Fibroblast of skin of scalp (primary cell): ENCODE measurements at places on chromosomes 2 and 18.

GRCh38 chr2:4110273-4110672 is 406.9 kb downstream of the DCDC2C start:
- DNase-seq, result no peak

DNA sequence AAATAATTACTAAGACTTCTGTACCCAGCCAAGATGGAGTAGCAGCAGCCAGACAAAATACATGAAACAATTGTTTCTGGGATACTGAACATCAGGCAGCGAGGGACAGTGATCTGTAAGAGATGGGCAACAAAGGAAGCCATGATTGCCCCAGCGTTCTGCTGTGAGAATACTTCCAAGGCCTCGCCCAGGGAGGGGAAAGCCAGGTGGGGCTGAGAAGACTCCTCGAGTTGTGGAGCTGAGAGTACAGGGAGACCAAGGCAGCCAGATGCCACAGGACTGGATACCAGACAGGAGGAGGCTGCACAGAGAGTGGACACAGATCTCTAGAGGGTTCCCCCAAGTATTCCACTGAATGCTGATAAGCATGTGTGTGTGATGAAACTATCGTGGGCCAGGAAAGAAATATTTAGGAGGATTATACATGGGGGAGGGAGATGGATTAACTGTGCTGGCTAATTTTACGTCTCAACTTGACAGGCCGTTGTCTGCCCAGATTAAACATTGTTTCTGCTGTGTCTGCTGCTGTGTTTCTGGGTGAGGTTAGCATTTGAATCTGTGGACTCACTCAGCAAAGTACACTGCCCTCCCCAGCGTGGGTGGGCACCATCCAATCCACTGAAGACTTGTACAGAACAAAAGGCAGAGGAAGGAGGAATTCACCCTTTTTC is 10.2 kb upstream of the LIMS2 start:
- no peak for DNase-seq

- peak; percentile 6 for DNase-seq
These were observed 113.4 kb downstream of the ZBTB7C start for GRCh38 chr18:48295586-48296311.

GRCh38 chr2:238965371-238966071 is 117.6 kb downstream of the TWIST2 start:
- DNase-seq, result no peak

- DNase-seq, result no peak
These were observed 261.8 kb downstream of the SPAG16 start for GRCh38 chr2:213545964-213546475.

DNA sequence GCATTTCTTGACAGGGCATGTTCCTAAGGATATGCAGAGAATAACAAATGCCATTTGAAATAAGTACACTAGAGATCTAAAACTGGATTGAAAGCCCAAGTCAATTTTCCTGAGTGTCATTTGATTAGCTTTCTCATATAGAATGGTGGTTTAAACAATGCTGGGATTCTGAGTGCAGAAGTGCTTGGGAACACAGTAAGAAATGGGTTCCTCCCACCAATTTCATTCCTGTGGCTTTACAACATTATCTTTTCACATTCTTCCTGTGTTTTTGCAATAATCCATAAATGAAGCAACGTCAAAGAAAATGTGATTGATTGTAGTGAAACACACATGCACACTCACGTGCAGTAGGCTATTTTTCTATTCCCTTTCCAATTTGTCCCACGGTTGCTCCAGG is 1858.4 kb upstream of the PIK3C3 start:
- no peak for DNase-seq

GRCh38 chr2:96664366-96664925 is 21.9 kb downstream of the FER1L5 start:
- DNase-seq, result no peak

DNA sequence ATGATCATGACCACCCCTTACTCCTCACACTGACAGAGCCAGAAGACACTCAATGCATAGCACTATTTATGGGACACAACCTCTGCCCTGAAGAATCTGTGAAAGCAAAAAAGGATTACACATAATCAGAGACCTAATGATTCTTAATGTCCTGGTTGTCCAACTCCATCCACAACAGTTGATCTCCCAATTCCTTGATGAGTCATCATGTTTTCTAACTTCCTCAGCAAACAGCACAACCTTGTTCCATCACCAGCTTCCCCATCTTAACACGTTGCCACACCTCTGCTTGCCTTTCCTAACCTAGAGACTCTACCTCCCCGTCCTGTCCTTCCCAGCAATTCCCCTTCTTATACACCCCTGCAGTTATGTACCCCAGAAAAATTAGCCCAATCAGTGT is 13.2 kb upstream of the MARCHF4 start:
- no peak for DNase-seq

- no peak for DNase-seq
These were observed 2.8 kb upstream of the KCTD1 start for GRCh38 chr18:26550998-26551694.

DNA sequence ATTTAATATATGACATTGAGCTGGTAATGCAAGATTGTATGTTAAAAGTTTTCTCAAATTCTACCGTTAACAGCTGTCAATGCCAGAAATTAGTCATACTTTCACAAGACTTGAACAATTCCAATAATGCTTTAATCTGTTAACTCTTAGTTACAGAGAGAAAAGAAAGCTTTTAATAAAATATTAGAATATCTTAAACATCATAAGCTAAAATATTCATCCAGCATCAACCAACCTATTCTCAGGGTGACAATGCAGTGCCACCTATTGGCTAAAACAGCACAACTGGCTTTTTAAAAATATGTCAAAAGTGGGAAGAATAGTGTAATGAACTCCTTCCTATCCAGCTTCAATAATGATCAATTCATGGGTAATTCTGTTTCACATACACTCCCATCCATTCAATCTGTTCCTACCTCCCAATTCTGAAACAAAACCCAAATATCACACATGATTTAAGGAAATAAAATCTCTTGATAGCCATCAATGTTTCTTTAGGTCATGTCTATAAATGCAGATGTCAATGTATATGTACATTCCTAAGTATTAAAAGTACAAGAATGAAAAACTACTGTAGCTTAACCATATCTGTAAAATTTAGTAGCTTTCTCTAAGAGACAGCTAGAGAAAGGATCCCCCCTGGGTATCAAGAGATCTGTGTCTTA is 79.8 kb upstream of the CCDC141 start:
- peak; percentile 13 for DNase-seq

GRCh38 chr2:197947219-197947757 is 142.9 kb downstream of the PLCL1 start:
- DNase-seq, result no peak

- DNase-seq, result no peak
These were observed 62.2 kb downstream of the EPB41L3 start for GRCh38 chr18:5481621-5482020.

- no peak for DNase-seq
These were observed 98.4 kb downstream of the SCG2 start for GRCh38 chr2:223503746-223504145.

DNA sequence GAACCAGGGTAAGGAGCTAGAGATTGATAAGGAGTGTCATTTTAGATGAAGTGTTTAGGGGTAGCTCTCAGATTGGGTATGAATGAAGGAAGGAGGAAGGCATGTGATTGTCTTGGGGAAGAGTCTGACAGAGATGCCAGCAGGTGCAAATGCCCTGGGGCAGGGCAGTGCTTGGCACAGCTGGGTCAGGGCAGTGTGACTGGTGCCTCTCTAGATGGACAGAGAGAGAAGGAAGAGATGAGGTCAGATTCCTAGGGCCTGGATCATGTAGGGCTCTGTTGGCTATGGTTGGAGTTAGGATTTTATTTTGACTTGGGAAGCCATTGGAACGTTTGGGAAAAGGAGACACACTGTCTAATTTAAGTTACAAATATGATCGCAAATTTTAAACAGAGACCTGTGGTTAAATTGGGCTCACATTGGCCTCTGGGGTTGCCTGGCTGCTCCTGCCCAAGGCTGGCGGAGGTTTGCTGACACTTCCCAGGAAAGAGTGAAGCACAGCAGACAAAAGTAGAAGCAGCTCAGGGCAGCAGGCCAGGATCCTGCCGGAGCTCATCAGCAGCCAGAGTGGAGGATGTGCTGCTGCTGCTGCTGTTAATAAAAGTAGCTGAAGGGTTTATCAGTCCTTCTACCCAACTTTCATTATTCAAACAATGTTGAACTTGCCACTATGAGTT is 32.7 kb upstream of the FHL2 start:
- no peak for DNase-seq

GRCh38 chr18:13813271-13813849 is 10.6 kb upstream of the MC5R start:
- DNase-seq, result peak; percentile 54

DNA sequence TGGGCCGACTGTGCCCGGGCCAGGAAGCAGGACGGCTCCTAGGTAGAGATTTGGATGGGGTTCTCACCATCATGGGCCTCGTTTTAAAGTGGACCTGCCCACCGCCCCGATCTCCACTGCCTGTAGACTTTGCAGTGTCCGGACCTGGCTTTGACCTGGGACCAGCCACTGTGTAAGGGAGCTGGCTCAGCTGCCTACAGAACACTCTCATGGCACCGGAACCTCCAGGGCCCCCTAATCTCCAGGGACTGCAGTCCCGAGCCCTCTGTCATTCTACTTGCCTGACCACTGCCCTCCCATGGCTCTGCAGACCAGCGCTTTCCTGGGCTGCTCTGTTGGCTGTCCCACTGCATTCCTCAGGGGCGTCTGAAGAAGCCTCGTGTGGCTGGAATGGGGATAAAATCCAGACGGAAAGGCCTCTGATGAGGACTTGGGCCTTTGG is 120.8 kb downstream of the GLI2 start:
- peak; percentile 80 for DNase-seq

DNA sequence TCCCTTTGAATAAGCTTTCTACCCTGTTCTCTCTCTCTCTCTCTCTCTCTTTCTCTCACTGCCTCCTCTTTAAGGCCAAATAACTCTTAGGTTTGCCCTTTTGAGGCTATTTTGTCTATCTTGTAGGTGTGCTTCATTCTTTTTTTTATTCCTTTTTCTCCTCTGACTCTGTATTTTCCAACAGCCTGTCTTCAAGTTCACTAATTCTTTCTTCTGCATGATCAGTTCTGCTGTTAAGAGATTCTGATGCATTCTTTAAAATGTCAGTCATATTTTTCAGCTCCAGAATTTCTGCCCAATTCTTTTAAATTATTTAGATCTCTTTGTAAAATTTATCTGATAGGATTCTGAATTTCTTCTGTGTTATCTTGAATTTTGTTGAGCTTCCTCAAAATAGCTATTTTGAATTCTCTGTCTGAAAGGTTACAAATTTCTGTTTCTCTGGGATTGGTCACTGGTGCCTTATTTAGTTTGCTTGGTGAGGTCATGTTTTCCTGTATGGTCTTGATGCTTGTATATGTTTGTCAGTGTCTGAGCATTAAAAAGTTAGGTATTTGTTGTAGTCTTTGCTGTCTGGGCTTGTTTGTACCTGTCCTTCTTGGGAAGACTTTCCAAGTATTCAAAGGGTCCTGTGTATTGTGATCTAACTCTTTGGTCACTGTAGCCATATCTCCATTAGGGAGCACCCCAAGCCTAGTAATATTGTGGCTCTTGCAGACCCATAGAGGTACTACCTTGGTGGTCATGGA is 35.4 kb upstream of the DYNC1I2 start:
- DNase-seq, result no peak

DNA sequence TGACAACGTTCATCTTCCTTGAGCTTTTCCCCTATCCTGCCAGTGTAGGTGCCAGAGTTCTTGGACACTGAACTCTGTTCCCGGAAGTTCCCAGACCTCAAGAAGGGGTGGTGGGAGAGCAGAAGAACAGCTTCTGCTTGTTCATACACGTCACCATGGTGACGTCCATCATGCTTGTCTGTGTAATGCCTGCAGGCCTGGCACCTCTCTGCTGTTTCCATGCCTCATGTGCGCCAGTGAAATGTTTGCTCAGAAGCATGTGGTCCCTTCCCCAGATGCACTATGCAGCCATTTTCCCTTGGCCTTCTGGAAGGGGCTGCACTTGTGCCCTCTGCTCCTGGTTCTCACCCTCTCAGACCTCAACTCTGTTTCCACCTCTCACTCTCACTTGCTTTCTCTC is 210.8 kb upstream of the NABP1 start:
- no peak for DNase-seq

DNA sequence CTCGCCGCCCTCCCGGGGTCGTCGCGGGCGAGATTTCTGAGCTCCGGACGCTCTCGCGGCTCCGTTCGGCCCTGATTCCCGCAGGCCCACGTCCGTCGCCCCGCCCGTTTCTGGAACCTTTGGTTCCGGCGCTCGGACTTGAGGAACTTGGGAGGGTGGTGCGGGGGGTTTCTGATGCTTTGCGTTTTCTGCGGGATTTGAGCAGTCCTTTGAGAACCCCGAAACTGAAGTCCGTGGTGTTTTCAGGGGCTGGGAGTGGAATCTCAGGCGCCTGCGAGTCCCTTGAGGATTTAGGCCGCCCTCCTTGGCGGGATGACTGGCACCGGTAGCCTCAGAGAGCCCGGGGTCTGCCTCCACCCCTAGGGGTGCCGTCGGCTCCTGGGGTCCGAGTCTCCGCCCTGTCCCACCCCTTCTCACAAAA is 336 bp downstream of the THNSL2 start:
- no peak for DNase-seq

- peak; percentile 90 for DNase-seq
These were observed 601.0 kb downstream of the SLC4A3 start for GRCh38 chr2:220228310-220229006.

- DNase-seq, result no peak
These were observed 136.2 kb upstream of the RASGRP3 start for GRCh38 chr2:33340280-33340679.

- no peak for DNase-seq
These were observed 209.4 kb upstream of the CXCR4 start for GRCh38 chr2:136327162-136327852.

DNA sequence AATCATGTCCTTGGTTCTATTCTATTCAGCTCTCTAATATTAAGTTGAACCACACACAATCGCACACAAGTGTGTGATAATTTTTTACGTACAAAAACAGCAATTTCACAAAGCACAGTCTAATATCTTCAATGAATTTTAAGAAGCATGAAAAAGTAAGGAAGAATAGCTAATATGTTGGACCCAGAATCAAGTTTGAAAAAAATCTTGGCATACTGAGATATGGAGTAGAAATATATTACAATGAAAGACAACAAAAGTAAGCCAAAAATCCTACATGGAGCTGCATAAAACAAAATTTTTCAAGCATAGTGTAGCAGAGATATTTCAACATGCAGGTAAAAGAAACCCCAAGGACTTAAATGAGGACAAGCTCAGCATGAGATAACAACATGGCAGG is 219.1 kb upstream of the RND3 start:
- no peak for DNase-seq

DNA sequence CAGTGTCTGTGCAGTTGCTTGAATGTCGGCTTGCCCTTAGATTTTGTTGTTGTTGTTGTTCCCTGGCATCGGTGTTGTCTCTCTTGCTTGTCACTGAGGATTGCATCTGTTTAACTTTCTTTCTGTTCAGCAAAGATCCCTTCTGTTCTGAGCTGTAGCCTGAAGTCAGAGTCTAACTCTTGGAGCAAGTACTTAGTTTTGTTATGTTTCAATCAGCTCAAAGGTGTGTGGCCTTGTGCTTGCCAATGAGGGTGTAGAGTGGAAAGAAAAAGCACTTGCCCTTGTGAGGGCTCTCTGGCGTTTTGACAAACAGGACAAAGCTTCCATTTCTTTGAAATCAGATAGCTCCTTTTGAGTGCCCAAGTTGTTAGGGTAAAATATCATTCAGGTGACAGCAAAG is 757.1 kb upstream of the CDH7 start:
- DNase-seq, result no peak

- DNase-seq, result no peak
These were observed 180.2 kb upstream of the ALKAL2 start for GRCh38 chr2:467892-468647.
